ENCODE measurements at places on chromosomes 12 and 14.

DNA sequence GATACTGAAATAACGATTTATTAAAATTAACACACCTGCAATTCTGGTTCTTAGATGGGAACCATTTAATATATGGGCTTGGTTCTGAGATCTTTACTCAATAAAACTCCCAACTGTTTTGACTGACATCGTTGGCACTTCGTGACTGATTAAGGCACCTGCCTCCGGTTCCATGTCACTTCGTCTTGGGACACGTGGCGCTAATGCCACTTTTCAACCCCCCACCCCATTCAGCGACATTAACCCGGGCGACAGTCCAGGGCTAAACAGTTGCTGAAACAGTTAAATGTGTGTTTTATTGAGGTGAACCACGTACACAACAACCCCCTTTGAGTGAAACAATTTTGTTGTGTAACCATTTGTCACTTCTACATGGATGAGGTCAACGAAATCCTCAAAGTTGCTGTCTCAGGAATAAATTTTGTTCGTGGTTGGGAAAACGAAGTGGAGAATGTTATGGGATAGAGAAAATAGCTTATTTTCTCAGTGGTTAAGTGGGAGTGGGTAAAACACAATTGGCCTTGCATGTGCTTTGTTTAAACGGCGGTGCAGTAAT lies 9.9 kb upstream of the SLC38A2 start:
- no peak for DNase-seq

DNA sequence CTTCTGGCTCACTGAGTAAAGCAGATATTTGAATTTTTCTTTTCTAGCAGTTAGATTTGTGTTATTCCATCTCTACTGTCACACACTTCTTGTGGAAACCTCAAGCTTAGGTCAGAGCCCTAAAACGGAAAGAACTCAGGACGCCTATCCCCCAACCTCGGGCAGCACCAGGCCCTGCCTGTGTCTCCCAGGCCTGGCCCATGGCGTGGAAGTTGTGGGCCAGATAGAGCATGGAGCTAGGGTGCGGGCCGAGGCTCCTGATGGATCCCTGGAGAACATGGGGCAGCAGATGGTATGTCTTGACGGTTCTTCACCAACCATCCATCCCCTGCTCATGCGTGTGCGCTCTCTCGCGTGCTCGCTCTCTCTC lies 20.6 kb downstream of the P2RX4 start:
- no peak for DNase-seq

DNA sequence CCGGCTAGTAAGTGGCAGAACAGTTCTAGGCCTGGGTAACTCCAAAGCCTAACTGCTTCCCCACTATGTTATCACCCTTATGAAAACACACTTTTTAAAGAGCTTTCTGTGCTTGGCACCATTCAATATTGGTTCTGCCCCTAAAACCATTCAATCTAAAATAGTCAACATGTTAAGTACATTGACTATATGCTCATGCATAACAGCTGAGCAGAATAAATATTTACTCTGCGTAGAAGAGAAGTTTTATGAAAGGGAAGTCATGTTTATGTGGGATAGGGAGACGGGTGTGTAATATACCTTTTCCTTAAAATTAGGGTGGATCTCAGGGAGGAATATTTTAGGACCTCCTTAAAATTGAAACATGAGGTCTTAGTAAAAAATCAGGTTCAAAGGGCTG lies 80.5 kb downstream of the SAMD4A start:
- DNase-seq, result no peak

GRCh38 chr12:115394496-115395220 lies 710.7 kb upstream of the TBX3 start:
- no peak for DNase-seq

DNA sequence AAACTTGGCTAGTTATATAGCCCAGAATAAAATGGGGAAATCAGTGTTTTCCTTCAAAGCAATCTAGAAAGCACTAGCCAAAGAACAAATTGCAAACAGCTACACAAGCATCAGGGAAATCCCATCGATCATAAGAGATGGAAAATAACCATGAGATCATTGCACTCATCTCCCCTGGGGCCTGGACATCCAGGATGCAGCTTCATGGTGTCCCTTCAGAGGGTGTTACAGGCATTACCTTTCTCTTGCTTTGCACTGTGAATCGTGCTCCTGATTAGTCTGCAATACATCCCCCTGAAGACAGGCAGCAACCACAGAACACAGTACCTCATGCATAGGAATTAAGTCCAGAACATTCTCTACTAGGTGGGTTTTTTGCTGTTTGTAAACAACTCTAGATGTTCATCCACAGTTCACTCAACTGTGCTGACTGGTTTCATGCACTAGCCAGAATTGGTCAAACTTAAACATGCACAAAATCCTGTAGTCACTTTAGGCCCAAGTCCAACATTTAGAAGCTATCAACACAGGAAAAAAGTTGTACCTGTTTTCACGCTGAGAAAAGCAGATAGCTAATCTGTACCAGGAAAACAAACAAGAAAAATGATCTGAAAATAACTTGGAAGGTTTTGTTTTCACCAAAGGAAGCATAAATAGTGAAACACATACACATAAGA lies 120.1 kb downstream of the ZFP36L1 start:
- no peak for DNase-seq

DNA sequence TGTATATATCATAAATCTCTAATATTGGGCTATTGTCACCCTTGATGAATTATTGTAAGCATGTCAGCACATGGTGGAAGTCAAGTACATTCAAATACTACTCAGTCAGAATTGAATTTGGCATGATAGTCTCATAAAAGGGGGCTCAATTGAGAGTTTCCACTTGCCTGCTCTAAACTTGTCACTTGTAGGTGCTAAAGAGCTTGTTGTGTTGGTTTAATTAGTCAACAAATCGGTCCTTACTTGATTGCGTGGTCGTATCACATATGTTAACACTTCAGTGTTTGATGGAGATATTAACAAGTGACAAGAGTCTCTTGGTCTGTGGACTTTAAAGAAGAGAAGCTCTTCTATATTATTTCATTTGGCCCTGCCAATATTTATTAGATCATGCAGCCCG lies 81.1 kb downstream of the NKX2-1 start:
- no peak for DNase-seq

GRCh38 chr12:15563663-15564062 lies 225.5 kb downstream of the EPS8 start:
- DNase-seq, result peak; percentile 24

- no peak for DNase-seq
Observed at GRCh38 chr12:99600388-99600787, 47.2 kb upstream of the GARIN6 start.

DNA sequence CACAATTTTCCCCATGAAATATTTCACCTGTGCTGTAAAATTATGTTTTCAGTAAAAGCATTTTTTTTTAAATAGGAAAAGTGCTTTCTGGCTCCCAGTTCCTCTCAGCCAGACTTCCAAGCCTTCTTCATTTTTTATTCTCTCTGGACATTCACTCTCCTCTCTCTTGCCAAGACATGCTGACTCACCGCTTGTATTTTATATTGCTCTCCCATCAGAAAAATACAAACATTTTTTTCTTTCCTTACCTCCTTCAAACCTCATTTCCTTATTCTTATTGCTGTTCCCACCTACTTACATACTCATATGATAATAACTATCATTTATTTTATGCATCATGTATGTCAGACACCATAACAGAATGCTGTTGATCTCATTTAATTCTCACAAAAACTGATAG lies 37.7 kb upstream of the ZNF641 start:
- no peak for DNase-seq

DNA sequence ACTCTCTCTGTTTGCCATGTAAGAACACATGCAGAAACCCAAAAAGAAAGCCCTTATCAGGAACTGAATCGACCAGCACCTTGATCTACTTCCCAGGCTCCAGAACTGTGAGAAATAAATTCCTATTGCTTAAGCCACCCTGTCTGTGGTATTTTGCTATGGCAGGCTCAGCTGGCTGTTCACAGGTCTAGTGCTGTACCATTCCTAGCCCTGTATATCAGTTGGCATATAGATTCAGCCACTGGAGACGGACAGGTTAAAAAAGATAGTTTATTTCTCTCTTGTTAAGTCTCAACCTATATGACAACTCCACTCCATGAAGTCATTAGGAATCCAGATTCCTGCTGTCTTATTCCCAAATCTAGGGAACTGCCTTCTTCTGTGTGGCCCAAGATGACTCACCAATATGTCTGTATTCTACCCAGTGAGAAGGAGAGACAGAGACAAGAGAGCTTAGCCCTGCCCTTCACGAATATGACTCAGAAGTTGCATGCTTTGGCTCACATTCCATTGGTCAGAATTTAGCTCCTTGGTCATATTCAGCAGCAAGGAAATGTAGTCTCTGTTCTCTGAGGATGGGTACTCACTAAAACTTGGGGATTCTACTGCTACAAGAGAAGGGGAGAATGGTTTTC lies 57.0 kb downstream of the PLEKHG7 start:
- peak; percentile 97 for DNase-seq

All from brain microvascular endothelial cell (primary cell).